Muscle of back (tissue), 13 donors: ENCODE measurements at places on chromosomes 5 and 9. TPM values are rescaled to one million over a fixed set of nuclear protein-coding genes. Genes with fewer than 3 reads are reported as not detected.

DNA sequence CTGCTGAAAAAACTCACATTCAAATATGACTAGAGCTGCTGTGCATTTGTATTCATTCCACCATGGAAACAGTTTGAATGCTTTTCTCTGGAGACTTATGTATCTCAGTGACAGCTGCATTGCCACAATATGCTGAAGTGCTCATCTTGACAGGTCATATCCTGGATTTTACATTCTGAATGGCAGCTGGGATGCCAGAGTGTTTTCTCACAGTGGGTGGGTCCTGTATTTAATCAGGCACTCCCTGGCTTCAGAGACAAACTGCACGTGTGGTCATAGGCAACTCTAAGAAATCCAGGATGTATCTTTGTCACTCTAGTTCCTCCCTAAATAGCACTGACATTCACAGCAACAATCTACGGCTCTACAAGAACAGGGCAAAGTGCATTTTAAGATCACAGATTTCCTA lies 75.6 kb downstream of the ST8SIA4 start:
- peak; percentile 78 for DNase-seq

- DNase-seq = peak; percentile 72
Observed at GRCh38 chr9:73023025-73023541, 70.2 kb upstream of the ALDH1A1 start.

GRCh38 chr9:123868002-123868401 lies 61.9 kb downstream of the DENND1A start:
- no peak for DNase-seq

- DNase-seq = no peak
Observed at GRCh38 chr5:65699338-65699737, 22.6 kb downstream of the SGTB start.

DNA sequence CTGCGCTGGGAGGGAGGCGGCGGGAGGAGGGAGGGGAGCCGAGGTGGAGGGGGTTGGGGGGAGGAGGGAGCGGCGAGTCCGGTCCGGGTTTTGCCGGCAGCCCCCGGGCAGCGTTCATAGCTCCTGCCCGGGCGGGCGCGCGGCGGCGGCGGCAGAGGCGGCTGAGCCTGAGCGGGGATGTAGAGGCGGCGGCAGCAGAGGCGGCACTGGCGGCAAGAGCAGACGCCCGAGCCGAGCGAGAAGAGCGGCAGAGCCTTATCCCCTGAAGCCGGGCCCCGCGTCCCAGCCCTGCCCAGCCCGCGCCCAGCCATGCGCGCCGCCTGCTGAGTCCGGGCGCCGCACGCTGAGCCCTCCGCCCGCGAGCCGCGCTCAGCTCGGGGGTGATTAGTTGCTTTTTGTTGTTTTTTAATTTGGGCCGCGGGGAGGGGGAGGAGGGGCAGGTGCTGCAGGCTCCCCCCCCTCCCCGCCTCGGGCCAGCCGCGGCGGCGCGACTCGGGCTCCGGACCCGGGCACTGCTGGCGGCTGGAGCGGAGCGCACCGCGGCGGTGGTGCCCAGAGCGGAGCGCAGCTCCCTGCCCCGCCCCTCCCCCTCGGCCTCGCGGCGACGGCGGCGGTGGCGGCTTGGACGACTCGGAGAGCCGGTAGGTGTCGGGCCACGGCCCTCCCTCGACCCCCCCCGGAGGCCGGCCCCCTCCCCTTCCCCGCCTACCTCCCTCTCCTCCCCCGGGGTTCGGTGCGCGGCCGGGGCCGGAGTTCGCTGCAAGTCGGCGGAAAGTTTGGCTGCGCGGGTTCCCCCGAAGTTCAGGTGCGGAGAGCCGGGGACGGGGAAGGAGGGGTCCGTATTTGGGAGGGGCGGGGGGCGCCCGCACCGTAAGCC lies at the start of gene CXXC5:
CXXC5 (plus strand) TSS at position 145 of the 877 bp plus-strand sequence. CDS start 32,175 bp downstream, outside the sequence.
- DNase-seq = peak; percentile 89

- DNase-seq = no peak
Observed at GRCh38 chr5:181088289-181088688, 42.7 kb downstream of the OR2V1 start.

ANKRD18B gene
- polyA plus RNA-seq = 0.69 TPM

C9orf153 gene
- 0.16 TPM for polyA plus RNA-seq

DNA sequence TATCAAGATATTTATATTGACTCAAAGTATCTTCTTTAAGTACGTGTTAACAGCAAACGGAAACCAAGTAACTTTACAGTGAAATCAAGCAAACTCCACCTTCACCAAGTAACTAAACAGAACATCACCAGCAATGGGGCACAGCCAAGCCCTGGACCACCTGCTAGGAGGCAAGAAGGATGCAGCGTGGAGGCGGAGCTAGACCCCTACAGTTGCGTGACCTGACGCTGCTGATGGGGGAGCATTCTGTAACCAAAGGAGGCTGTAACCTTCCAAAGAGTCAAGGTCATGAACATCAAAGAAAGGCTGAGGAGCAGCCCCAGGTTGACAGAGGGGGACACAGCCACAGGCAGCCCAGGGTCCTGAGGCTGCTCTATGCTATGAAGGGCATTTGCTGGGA lies 6.1 kb downstream of the VAV2 start:
- DNase-seq = no peak

IRX2 gene
- polyA plus RNA-seq = 0.10 TPM

- DNase-seq = no peak
Observed at GRCh38 chr5:90934091-90934719, 375.6 kb downstream of the ADGRV1 start.

PCDHA9 gene
- not detected for polyA plus RNA-seq

XRCC4 gene
- polyA plus RNA-seq = 6.0 TPM

NTRK2 gene
- polyA plus RNA-seq = 27.9 TPM

DNA sequence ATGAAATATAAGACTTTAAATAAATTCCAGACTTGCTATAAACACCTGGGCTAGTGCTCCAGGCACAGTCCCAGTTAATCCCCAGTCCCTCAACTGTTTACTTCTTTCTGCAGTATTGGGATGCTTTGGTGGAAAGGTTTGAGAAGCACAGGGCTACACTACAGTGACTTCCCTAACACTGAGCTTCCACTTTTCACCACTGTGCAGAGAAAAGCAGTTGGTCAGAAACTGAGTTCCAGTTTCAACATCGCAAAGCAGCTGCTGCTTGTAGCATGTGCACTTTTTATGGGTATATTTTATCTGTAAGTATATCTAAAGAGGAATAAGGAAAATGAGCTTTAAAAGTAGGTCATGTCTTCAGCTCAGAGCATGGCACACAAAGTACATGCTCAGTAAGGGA lies 339.7 kb downstream of the NTRK2 start:
- no peak for DNase-seq

UBE2QL1 gene
- polyA plus RNA-seq = 2.4 TPM

PRDM12 gene
- polyA plus RNA-seq = not detected

OR1J2 gene
- polyA plus RNA-seq = not detected

- no peak for DNase-seq
Observed at GRCh38 chr9:14670718-14671117, 22.5 kb downstream of the ZDHHC21 start.

DNA sequence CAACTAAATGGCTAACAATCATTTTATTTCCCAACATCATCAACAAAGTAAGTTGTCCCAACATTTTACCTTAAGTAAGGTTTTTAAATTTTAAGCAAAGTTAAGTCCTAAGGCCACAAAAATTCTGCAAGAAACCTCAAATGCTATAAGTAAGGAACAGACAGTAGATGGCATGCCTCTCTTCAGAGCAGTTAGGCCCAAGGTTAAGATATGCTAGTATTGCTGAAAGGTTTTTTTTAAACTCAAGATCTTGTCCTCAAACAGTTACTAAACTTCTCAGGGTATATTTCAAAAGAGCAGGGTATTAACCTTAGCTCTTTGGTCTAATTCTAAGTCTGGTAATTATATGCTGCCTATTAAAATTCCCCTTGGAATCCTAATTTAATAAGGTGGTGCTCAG lies 35.1 kb downstream of the PJA2 start:
- DNase-seq = no peak

PTCD2 gene
- polyA plus RNA-seq = 11.2 TPM

DNA sequence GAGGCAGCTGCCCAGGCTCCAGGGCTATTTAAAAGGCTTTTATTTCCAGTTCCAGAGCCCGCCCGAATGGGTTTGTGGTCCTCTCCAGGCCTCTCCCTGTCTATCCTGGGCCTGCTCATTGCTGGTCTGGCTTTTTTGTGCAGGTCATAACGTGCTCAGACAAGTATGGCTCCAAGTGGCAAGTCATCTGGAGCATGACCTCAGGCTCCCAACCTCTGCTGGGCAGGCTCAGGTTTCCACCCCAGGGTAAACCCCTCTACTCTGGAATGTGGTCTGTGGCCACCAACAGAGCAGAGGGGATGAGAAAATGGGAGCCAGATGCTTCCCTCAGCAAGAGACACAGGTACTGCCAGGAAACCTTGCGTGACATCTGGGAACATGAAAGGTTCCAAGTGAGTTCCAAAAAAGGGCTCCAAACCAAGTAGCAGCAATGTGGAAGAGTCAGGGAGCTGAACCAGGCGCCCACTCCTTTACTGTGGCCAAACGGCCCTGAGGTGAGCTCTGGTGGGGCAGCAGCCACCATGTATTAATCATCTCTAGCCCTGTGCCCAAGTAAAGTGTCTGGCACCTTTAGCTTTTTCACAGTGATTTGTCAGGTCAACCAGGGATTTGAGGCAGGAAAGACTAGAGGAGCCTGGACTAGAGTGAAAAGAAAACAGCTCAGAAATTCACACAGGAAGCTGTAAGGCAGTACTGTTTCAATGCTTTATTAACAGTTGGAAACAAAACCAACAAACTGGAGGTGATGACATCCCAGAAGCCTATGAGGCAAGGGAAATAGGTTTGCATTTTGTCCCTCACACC lies 25.7 kb downstream of the PCDHGC5 start:
- no peak for DNase-seq

GRCh38 chr9:125663127-125663526 lies 43.9 kb downstream of the MAPKAP1 start:
- DNase-seq = no peak

DNA sequence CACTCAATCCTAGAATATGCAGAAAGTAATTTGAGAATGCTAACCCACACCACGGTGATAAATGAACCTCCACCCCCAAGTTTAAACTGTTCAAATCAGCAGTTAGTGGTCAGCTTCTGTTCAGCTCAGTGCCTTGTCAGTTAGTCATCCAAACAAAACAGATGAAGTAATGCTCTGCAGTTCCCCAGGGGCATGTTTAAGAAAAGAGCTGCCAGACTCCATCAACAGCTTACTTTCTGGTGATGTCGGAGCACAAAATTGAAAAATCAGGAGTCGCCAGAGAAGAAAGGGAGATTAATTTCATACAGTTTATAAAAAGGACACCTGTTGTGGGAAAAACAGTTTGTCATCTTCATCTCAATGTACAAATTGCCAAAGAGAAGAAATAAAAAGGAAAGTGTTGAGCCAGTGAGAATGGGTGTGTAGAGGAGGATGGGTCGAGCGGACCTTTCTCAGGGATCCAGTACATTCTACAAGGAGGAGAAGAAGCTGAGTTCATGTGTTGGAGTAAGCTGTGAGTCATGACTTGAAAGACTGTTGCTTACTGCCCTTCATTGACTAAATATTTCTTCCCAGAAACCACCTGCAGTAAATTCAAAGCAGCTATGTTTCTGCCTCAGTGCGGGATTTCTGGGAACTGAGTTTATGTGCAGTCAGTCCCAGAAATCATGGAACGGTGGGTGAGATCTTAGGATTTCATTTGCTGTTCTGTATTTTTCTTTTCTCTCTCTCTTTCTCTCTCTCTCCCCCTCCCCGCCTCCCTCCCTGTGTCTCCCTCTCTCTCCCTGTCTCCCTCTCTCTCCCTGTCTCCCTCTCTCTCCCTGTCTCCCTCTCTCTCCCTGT lies 13.7 kb downstream of the TRIO start:
- DNase-seq = peak; percentile 80

- no peak for DNase-seq
Observed at GRCh38 chr9:106069241-106069640, 374.9 kb downstream of the TMEM38B start.

RECK gene
- polyA plus RNA-seq = 24.8 TPM

DNA sequence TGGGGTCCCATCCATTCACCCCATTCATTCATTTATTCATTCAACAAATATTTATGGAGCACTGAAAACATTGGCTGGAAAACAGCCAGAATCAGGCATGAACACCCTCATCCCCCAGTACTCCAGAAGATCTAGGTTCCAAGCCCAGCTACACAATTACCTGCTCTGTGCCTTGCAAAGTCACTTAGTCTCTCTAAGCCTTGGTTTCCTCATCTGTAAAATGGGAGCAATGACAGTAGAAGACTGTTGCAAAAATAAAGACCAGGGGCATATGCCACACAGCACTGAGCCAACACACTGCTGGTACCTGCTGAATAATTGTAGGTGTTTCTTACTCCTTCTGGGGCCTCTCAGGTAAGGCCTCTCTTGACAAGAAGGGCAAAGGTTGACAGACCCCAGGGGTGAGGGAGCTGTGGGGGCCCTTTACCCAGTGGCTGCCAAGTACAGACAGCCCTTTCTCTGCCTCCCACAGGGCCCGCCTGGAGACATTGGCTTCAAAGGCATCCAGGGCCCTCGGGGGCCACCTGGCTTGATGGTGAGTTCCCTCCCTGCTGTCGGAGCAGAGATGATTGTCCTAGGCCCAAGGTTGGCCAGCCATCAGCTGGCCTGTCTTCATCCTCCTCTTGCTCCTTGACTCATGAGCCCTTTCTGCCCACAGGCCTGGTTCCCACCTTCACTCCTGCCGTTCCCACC lies 22.6 kb upstream of the ORM1 start:
- DNase-seq = no peak

IL17B gene
- polyA plus RNA-seq = 190 TPM

- no peak for DNase-seq
Observed at GRCh38 chr5:132822650-132823480, 7.6 kb downstream of the SHROOM1 start.

SLC24A2 gene
- polyA plus RNA-seq = 0.80 TPM

DNA sequence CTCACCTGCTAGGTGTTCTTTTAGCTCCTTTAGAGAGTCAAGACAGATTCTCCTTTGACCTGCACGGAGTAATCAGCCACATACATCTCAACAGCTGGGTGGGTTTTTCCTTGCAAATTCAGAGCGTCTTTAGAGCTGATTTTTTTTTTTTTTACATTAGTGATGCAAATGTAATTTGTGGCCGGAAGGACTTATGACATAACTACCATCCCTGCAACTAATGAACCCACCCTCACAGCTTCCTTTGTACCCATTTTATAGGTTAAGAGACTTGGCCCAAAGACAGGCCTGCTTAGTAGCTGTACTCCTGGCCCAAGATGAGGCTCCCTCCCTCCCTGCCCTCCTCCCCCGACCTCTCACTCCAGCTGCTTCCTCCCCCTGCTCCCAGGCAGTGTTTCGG lies 69.9 kb upstream of the NIPAL4 start:
- no peak for DNase-seq

EIF4E1B gene
- not detected for polyA plus RNA-seq

DOLK gene
- polyA plus RNA-seq = 8.8 TPM

CAMK2A gene
- 93.3 TPM for polyA plus RNA-seq

GRCh38 chr5:169243651-169244422 lies 57.1 kb downstream of the SLIT3 start:
- no peak for DNase-seq

DNA sequence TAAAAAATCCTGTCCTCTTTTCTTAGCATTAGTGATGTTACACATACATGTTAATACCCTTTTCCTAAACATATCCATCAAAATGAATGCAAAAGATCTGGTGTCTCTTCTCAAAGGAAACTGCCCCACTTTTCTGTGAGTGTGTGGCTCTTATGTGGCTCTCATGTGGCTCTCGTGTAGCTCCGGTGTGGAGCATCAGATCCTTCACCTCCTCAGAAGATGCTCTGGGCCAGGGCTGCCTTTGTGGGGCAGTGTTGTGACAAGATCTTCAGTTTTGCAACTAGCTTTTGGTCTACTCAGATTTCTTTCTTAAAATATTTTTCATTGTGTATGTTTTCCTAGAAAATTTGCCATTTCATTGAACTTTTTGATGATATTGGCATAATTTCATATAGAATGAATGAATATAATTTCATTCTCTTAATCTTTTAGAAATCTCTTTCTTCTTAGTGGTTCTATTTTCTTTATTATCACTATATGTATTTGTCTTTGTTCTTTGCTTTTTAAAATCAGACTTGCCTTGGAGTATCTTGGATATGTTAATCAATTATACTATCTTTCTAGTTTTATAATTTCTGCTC lies 19.4 kb downstream of the GARNL3 start:
- DNase-seq = peak; percentile 45
